ENCODE measurements at places on chromosomes 7 and 10.

DNA sequence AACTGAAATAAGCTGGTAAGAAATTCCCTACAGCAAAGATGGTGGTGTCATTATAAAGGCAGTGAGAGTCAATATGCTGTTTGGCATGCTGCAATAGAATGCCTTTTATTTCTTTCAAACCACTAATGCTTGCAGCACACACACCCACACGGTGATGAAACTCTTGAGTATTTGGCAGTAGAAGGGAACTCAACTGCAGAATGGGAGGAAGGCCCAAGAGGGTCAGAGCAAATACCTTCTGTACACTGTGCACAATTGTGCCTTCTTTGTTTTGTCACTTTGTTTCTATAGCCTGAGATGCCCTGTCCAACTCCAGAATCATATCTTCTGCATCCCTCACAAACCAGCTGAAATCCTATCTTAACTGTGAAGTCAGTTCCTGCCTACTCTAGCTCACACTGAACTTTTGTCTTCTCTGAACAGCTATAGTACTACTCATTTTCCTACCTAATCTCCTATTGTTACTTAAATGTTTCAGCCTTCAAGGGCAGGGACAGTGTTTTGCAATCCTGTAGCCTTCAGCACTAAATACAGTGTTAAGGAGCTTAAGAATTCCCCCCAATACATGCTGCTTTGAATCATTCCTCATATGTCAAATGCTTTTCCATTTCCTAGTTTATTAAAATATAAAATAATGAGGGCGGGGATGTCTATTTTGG lies 22.2 kb downstream of the MMS19 start:
- DNase-seq: no peak

- DNase-seq: no peak
Measured at GRCh38 chr10:79438021-79438698, 7.3 kb downstream of the ZCCHC24 start.

DNA sequence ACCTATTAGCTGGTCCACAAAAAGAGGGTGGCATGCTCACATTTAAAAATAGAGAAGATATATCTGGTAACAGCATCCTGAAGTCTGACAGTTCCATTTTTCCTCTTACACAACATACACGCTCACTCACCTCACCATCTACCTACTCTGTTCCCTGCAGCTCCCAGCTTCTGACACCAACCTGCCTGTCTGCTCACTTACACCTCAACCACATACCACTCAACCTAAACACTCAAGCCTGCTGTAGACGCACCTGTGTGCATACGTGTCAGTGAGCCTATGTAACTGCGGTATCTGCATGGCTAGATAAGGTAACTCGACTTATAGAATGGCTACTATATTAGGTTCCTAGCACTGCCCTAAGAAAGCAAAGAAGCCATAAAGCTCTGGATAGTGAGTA lies 174.9 kb downstream of the DGKI start:
- DNase-seq: no peak

DNA sequence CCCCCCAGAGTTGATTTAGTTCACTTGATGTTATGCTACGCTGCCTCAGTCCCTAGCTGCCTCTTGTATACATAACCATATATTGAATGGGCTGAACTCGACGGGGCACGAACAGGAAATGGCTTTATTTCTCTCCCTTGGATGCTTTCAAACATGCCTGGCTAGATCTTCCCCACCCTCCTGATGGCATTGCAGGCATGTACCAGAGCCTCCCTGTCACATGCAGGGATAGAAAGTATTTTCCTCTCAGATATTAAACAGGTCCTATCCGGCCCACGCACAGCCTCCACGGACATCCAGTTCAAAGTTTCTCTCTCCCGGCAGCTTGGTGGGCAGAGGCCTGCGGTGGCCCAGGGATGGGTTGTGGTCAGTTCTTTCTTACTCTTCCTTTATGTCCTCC lies 422.1 kb downstream of the RPS24 start:
- DNase-seq: no peak

GRCh38 chr7:66905278-66905677 lies 15.7 kb upstream of the TMEM248 start:
- DNase-seq: no peak

GRCh38 chr7:131657881-131658280 lies 101.5 kb upstream of the PODXL start:
- no peak for DNase-seq

- no peak for DNase-seq
Measured at GRCh38 chr10:71191551-71192076, 20.8 kb upstream of the UNC5B start.

DNA sequence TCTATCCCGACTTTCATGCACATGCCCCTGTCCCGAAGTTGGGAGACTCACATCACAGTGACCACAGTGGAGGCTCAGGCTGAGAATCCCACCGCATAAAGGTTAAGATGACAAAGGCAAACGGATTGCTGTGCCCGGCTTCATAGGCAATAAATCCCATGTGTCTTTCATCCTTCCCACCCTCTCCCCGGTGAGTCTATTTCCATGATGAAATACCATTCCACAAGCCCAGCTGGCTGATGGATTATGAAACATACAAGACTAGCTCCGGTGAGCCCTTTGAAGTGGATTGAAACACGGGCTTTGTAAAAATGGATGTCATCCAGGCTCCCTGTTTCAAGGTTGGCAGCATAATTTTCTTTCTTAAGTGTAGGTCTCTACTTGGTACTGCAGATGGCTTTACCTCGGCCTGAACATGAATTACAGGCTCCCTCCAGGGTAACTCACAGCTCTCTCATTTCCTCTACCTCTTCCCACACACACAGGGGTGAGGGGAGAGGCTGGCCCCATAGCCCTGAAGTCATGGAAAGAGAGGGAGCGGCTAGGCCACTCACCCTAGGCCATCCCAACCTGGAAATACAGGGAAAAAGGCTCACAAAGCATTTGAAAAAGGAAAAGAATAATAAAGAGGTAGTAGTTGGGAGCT lies 92.0 kb upstream of the CALN1 start:
- DNase-seq: no peak

DNA sequence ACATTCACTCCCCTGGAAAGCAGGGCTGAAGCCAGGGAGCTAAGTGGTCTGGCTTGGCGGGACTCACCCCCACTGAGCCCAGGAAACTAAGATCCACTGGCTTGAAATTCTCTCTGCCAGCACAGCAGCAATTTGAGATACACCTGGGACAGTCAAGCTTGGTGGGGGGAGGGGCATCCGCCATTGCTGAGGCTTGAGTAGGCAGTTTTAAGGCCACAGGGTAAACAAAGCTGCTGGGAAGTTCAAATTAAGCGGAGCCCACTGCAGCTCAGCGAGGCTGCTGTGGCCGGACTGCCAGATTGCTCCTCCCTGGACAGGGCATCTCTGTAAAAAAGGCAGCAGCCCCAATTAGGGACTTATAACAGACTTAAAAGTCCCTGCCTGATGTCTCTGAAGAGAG lies 108.2 kb upstream of the FAM13C start:
- DNase-seq: no peak

DNA sequence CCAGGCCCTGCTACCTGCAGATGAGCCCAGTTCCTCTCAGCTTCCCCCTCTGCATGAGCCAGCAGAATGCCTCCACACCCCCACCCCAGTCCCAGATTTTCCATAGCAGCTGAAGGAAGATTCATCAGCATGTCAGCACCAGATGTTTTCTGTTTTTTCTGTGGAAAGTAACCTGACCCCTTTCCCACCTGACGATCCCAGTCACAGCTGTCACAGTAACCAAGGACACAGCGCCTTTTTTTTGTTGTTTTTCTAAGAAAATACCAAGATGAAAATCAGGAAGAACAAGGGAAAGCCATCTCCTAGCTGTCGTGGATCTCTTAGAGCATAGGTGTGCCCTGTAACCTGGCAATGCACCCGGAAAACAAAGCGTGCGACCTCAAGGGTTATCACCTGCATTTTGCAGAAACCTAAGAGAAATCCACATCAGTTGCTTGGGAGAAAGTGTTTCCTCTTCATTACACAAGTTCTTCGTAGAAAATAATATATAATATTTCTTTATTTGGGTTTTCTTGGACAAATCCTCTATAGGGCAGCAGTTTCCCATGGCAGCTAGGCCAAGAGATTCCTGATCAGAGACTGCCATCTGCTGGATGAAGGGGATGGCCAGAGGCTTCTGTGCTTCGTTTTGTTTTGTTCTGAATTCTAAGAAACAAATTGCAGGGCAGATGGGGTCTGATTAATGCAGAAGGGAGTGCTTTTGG lies 401.9 kb downstream of the TNS3 start:
- DNase-seq: peak; percentile 11

DNA sequence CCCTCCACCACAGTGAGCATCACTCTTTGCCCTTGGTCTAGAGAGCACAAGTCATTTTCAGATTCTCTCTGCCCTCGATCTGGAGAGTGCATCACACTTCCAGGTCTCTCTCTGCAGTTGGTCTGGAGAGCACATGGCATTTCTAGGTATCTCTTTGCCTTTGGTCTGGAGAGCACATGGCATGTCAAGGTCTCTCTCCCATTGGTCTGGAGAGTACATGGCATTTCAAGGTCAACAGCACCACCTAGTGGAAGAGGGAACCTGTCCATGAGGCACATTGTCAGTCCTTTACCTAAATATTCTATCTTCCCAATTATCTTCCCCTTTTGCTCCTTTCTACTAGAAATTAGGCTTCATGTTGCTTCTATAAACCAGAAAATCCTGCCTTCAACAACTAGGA lies 1139.4 kb downstream of the XPNPEP1 start:
- no peak for DNase-seq

DNA sequence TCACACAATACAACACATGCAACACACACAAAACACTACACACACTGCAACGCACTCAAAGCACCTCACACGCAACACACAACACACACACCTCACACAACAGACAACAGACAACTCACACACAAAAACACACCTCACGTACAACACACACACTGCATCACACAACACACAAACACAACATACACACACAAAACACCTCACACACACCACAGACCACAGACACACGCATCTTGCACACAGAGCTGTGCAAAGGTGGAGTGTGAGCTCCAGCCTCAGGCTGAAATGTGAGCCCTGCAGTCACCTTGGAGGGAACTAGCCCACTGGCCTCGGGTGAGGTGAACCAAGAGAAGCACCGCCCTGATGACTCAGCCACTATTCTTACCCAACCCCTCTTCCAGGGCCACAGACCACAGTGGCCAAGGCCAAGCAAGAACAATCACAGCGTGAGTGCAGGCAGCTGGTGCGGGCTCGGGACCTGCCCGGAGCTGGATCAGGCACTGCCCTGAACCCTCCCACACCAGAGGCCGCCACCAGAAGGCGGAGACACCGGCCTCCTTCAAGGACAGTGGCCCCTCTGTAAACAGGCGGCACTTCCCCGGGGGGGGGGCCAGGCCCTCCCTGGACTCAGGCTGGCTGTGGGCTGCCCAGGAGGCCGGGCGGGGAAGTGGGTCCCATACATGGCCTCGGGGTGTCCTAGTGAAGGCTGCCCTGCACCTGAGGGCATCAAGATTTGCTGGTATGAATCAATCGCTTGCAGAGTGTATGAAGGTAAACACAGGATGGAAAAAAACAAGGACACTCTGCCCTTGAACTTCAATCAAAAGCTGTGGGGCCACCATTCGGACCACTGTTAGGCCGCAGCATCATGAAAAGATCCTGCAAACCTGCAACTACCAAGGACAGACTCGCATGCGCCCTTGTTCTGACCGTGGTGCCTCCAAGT lies 106.7 kb downstream of the TNS3 start:
- peak; percentile 61 for DNase-seq

GRCh38 chr7:21076574-21076973 lies 289.9 kb upstream of the SP8 start:
- no peak for DNase-seq

- no peak for DNase-seq
Measured at GRCh38 chr7:83777406-83778072, 128.6 kb upstream of the SEMA3E start.

DNA sequence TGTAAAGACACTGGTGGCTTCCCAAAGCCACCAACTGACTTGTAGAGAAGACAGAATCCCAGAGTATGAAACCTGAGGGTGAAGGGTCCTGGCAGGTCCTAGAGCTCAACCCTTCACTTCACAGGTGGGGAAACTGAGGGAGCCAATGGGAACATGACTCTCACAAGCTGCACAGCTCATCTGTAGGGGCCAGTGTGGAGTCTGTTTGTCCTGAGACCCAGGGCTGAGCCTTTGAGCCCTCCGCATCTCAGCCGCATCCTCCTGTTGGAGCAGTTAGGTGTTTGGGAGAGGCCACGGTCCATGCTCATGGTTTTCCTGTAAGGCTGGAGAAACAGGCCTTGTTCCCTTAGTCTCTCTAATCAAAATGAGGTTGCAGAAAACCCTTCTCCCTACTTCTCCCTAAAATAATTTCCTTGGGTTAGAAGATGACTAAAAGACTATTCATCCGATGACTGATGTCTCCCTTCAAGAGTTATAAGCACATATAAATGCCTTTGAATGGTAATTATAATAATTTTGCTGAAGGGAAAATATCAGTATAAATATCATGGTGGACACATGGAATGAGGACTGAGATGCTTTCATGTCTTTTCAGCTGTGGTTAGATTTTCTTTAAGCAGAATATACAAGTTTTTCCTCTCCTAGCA lies 10.3 kb downstream of the HTRA1 start:
- DNase-seq: no peak

GRCh38 chr10:99370993-99371392 lies 41.8 kb downstream of the CNNM1 start:
- DNase-seq: no peak

DNA sequence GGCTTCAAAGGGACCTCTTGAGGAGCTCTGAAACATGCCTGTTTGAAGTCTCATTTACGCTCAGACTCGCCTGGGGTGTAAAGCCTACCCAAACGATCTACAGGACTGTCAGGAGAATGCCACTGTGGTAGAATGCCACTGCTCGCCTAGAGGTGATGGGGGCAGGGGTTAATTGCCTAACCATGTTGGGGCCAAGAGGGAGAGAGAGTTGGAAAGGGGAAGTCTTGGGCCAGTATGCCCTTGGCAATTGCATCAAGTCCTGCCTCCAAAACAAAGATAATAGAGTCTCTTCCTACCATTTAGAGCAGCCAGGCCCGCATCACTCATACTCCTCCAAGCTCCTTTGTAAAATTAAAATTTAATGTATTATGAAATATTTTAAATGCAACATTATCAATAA lies 25.2 kb downstream of the CDK1 start:
- DNase-seq: no peak

DNA sequence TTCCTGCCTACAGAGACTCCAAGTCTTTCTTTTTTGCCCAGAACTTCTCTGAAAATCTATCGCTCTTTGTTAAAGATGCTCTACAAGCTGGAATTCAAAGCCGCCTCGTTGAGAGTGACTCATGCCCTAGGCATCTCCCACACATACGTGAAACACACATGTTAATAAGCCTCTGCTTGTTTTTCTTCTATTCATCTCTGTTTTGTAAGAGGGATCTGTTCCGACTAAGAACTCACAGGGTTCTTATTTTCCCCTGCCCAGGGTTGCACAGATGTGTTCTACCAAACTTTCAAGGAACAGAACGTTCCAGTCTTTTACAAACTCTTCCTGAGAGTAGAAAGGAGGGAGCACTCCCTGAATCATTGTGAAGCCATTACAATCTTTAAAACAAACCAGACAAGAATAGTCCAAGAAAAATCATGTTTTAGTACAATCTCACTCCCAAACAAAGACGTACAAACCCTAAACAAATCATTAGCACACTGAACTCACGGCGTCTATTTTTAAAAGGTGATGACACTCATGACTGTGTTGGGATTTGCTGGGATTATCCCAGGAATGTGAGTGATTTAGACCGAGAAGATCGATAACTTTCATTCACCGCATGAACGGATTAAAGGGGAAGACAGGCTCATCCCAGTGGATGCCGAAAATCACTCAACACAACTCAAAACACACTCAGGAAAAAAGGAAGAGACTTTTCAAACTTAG lies 55.3 kb upstream of the INPP5A start:
- no peak for DNase-seq
